ENCODE measurements at places on chromosomes 6 and 20.

DNA sequence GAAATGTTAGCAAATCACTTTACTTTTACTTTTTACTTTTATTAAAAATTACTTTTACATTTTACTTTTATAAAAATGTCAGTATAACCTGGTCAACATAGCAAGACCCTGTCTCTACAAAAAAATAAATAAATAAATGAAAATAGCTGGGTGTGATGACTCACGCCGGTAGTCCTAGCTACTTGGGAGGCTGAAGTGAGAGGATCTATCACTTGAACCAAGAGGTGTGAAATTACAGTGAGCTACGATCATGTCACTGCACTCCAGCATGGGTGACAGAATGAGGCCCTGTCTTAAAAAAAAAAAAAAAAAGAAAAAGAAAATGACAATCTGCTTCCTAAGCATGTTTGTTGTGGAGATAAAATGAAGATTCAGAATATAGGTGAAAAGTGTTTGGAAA, 31.0 kb upstream of the FBXO30 start:
- no peak for DNase-seq

GRCh38 chr6:151998784-151999183, 191.3 kb downstream of the ESR1 start:
- no peak for DNase-seq

DNA sequence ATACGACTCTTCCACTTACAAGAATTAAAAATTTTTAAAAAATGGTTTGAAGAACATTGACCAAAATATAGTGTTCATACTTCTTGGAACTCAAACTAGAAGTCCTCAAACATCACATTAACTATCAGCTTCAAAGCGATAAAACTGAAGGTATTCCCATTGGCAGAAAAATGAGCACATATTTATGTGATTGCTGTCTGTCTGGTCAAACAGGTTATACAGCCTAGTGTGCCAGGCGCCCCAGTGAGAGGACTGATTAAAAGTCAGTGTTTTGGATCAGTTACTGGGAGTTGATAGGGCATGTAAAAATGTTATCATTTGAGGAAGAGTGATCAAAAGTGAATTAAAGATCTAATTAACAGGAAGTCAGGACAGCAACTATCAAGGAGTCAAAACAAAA, 738.8 kb downstream of the HDGFL1 start:
- DNase-seq, result no peak

DNA sequence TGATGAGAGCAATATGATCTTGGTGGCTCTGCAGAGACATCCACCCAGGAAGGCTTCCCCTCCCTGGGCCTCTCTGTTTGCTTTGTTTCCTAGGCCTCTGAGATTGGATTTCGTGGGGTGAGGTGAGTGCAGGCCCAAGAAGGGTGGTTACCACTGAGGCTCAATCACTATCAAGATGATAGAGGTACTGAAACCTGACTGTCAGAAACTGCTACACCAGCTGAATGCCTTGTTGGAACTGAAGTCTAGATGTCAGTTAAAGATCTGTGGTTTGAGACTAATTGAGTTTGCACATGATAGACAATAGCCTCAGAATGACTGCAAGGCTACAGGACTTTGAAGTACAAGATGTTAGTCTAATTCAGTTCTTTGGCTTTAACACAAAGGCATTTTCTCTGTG, 15.2 kb downstream of the VNN1 start:
- no peak for DNase-seq

GRCh38 chr20:14902432-14903089, 565.1 kb upstream of the FLRT3 start:
- no peak for DNase-seq

- no peak for DNase-seq
Observed at GRCh38 chr6:144055121-144055931, 40.0 kb downstream of the SF3B5 start.

DNA sequence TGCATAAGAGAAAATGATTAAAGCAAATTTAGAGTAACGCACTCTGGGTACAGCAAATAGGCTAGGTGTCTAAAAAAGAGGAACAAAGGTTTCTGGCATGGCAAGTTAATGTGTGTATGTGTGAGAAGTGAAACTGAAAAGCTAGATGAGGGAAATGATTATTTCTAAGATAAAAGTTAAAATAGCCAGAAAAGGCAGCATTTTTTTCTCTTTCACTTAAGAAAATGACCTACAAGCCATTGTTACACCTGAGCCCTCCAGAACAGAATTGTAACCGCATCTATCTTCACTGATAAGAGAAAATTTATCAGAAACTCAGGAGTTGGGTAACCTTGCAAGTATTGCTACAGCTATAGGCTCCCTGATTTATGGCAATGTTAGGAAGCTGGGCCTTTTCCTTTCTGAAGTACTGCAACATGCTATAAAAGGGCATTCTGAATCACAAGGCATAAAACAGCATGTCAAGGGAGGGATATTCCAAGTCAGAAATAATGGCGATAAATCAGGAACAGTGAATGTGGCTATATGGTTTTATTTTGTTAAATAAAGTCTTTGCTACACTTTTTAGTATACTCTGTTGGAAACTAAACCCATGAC, 395.3 kb downstream of the TBC1D32 start:
- no peak for DNase-seq

DNA sequence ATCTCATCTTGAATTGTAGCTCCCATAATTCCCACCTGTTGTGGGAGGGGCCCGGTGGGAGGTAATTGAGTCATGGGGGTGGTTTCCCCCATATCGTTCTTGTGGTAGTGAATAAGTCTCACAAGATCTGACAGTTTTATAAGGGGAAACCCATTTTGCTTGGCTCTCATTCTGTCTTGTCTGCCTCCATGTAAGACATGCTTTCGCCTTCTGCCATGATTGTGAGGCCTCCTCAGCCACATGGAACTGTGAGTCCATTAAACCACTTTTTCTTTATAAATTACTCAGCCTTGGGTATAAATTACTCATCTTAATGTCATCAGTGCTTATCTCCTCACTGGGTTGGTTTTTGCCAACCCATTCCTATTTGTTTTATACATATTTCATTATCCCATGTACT, 142.0 kb upstream of the GMDS start:
- no peak for DNase-seq

Data from right lung (tissue), 10 donors.